Epithelial cell of prostate (primary cell): ENCODE measurements at places on chromosomes 1 and 21.

DNA sequence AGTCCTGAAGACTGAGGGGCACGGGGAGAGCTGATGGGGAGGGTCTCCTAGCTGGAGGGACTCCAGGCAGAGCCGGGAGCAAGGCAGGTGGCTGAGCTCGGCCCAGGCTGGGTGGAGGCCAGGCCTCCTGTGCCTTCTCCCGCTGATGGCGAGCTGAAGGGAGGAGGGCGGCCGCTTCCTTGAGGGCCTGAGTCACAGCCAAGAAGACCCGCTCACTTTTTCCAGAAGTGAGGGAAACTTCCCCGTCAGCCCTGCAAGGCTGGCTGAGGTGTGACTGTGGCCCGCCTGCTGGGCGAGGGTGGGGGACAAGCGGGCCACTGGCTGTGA, 1.7 kb upstream of the VWA1 start:
- no peak for DNase-seq

GRCh38 chr1:152005360-152005912, 11.8 kb upstream of the S100A10 start:
- no peak for DNase-seq

GRCh38 chr21:21232320-21232719, 234.1 kb downstream of the NCAM2 start:
- DNase-seq = no peak

DNA sequence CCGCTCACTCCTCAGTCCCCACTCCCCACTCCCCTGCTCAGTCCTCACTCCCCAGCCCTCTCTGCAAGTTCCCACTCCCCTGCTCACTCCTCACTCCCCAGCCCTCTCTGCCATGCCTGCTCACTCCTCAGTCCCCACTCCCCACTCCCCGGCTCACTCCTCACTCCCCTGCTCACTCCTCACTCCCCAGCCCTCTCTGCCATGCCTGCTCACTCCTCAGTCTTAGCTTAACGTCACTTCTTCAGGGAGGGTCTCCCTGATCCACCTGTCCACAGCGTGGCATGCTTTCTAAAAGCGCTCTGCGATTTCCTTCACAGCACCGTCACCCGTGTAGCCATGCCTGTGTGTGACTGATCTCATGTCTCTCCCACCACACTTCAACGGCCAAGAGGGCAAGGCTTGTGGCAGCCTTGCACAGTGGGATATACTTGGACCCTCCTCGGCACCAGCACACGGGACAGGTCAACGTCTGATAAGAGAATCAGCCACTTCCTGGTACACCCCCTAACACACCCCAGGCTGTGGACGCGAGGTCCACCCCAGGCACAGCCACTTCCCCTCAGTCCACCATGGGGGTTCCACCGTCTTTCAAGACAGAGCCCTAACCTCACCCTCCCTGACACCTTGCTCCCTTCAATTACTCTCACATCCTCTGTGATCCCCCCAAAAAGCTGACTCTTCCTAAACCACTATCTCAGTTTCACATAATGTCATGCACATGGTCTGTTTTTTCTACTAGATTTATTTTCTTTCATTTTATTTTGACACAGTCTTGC, 14.0 kb downstream of the PRDM15 start:
- no peak for DNase-seq

DNA sequence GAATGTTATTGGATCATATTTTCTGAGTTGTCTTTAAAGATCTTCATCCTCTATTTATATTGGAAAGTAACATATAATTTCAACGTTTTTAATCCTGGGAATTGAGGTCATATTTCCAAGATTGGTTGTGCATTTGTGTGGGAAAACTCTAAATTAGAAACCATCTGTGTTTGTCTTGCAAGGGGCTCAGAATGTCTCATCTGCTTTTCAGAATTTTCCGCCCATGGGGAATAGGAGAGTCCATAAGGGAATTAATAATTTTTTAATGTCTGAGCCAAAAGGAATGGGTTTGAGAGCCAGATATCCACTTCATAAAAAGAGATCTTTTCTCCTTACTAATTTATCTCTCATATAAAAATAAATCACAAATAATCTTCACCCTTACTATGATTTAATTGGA, 84.8 kb upstream of the MAP1LC3C start:
- no peak for DNase-seq

DNA sequence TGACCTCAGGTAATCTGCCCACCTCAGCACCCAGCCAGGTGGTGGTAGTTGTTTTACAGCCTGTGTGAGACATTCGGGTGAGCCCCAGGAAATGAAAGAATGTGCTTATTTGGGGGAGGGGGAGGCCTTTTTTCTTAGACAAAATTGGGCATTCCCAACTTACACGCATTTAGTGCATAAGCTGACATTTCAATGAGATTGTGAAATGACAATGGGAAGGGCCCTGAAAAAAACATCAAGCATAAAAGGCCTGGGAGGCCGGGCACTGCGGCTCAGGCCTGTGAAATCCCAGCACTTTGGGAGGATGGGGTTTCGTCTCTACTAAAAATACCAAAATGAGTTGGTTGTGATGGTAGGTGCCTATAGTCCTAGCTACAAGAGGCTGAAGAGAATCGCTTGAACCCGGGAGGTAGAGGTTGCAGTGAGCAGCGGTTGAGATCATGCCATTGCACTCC, 5.0 kb downstream of the GAS5 start:
- DNase-seq = no peak

- DNase-seq = no peak
Observed at GRCh38 chr1:211577277-211577818, 1.6 kb downstream of the SLC30A1 start.

GRCh38 chr1:173050865-173051264, at the start of gene TNFSF18:
TSS of gene TNFSF18 (minus strand) at chr1:173050941. CDS start at chr1:173050896, 45 bp downstream.
- DNase-seq = no peak

GRCh38 chr1:84550826-84551225, 23.4 kb downstream of the CTBS start:
- DNase-seq = no peak

GRCh38 chr1:180255536-180256340, 25.7 kb downstream of the LHX4 start:
- DNase-seq = no peak

GRCh38 chr1:168469690-168470089, 74.1 kb downstream of the XCL2 start:
- no peak for DNase-seq

- no peak for DNase-seq
Observed at GRCh38 chr1:223363057-223363855, 720 bp downstream of the SUSD4 start.

GRCh38 chr1:245301162-245301580, 146.4 kb downstream of the KIF26B start:
- DNase-seq = no peak

DNA sequence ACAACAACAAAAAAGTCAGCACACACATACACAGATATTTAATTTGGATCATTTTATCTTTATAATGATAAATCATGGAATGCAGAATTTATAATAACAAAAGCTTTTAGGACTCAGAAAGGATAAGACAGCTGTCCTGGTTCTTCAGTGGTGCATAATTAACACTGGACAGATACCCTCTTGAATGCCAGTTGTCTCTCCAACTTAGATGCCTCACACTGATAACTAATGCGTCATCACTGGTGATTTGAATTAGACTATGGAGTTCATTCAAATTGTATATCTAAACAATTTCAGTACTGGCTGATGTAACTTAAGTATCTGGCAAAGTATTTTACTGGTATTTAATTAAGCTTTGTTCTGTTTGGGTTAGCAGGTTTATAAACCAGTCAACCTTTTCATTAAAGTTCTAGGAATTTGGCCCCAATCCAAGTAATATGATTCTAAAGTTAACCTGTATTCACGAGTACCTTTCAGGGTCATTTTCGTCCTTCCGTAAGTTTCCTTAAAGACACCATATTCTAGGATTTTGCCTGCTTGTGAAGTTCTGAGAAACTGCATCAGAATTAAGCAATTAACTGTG, 1199.5 kb upstream of the TMPRSS15 start:
- no peak for DNase-seq

DNA sequence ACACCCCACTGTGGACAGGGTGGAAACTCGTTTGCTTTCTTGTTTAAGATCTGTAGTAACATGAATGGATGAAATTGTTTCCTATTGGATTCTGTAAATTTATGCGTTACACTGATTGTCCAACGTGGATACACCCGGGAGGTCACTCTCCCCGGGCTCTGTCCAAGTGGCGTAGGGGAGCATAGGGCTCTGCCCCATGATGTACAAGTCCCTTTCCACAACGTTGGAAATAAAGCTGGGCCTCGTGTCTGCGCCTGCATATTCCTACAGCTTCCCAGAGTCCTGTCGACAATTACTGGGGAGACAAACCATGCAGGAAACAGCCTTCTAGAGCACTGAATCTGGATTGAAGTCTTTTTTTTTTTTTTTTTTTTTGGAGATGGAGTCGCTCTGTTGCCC, 1.4 kb downstream of the RCC1 start:
- no peak for DNase-seq

GRCh38 chr1:2934156-2934540, 87.1 kb upstream of the ACTRT2 start:
- no peak for DNase-seq

GRCh38 chr1:231517076-231517475, 11.4 kb upstream of the TSNAX start:
- DNase-seq = no peak

- no peak for DNase-seq
Observed at GRCh38 chr1:209886219-209886536, 51.8 kb upstream of the SYT14 start.

DNA sequence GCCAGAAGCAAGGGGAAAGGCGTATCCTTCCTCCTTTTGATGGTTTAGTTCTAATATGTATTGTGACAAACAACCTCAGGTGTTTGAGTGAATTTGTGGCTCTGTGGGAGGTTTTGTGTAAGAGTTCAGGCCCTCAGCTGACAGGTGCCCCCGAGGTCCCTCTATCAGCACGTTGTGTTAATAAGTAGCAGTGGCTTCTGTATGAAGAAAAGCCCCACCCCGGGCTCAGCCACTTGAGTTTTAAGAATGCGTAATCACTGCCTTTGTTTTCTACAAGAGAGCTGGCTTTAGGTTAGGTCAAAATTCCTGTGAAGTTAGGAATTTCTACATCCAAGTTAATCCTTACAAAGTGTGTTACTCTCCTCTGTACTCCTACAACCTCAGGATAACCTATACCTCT, 92.4 kb upstream of the PGBD5 start:
- no peak for DNase-seq

- peak; percentile 29 for DNase-seq
Observed at GRCh38 chr1:24235921-24236788, 49.1 kb upstream of the IFNLR1 start.

DNA sequence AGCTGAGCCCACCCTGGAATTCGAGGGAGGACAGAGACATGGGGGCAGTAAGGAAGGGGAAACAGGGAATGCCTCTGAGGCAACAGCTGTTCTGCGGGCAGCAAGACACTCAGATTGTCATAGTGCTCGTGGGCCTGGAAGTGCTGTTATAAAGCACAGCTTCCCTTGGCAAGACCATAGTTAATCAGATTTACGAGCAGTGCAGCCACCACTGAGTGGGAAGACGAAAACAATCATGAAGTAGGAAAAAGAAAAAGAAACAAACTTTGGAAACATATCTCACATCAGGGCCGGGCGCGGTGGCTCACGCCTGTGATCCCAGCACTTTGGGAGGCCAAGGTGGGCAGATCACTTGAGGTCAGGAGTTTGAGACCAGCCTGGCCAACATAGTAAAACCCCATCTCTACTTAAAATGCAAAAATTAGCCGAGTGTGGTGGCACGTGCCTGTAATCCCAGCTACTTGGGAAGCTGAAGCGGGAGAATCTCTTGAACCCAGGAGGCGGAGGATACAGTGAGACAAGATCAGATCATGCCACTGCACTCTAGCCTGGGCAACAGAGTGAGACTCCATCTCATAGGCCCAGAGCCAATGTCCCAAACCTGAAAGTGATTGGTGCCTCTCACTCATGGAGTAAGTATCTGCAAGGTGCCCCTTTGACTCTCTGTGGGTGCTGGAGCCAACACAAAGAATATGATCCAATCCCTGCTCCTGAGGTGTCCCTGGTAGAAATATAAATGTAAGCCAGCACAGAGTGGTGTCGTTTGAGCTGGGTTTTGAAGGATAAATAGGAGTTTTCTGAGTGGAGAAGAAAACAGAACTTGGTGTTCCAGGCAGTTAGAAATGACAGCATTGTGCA, 55.6 kb upstream of the GPR153 start:
- no peak for DNase-seq

GRCh38 chr1:213369465-213369864, 318.4 kb downstream of the RPS6KC1 start:
- no peak for DNase-seq

GRCh38 chr1:42933610-42934491, 24.8 kb downstream of the SLC2A1 start:
- no peak for DNase-seq

GRCh38 chr1:153945795-153946621, 510 bp downstream of the DENND4B start:
- DNase-seq = no peak

DNA sequence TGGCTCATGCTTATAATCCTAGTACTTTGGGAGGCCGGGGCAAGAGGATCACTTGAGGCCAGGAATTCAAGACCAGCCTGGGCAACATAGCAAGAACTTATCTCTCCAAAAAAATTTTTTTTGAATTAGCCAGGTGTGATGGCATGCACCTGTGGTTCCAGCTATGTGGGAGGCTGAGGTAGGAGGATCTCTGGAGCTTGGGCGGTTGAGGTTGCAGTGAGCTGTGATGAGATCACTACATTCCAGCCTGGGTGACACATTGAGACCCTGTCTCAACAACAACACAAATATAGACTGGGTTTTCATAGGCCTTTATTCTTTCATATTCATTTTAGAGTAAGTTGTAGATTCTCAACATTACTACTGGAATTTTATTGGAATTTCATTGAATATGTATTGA, 12.8 kb downstream of the MED18 start:
- peak; percentile 50 for DNase-seq

- DNase-seq = no peak
Observed at GRCh38 chr1:200708769-200709168, 29.9 kb upstream of the CAMSAP2 start.

- no peak for DNase-seq
Observed at GRCh38 chr1:64842224-64842623, 97.3 kb downstream of the RAVER2 start.

DNA sequence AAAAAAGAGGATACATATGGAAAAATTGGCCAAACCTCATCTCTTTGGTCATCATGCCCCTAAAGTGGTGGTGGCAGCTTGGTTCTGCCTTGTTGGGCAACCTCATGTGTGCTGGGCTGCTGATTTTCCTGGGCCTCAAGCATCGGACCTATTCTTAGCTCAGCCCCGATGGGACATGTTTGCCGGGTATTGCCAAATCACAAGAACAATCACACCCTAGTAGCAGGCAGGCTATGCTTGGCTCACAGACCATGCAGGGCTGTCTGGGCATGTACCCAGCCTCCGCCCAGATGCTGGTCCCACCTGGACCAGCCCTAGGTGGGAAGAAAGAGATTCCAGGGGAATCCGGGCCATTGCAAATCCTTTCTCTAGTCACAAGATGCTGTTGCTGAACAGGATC, 189.4 kb upstream of the FGGY start:
- peak; percentile 60 for DNase-seq

DNA sequence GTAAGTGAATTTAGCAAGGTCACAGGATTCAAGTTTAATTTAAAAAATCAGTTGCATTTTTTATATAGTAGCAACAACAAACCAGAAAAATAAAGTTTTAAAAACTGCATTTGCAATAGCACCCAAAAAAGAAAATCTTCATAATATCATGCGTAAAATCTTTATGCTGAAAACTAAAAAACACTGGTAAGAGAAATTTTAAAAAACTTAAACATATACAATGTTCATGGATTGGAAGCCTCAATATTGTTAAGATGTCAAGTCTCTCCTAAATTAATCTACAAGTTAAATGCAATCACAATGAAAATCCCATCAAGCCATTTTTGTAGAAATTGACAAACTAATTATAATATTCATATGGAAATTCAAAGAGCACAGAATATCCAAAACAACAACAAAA, 65.6 kb downstream of the ENAH start:
- no peak for DNase-seq
